ENCODE measurements at places on chromosomes 7 and 10.
A peak's percentile ranks its signal among the peaks of the same experiment; 100 is the strongest.

DNA sequence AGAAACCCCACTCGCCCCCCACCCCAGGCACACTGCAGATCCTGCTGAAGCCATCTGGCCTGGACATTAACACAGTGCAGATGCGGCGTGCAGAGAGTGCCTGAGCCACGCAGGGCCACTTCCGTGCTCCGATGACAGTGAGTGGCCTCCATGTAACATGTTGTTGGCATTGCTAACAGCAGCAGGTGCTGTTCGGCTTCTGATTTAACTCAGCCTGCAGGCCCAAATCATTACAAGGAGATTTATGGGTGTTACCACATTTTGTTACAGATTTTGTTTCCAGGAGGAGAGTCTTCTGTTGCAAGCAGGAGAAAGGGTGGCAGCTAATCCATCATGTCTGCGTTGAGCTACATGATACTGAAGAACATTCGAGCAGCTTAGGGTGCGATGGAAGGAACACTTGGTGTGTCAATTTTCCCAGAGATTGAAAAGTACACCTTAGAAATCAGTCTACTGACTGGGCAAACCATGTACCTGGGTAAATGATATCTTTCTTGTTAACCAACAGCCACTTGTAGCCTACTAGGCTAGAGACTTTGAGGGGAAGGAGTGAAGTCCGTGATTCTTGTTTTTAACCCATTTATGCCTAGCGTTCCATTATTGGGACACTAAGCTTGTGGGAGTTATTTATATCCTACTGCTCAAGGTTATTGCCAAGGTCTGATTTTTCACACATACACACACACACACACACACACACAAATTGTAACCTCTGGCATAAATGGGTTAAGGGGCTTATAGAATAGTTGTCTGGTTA is 90.0 kb downstream of the JCAD start:
- DNase-seq = no peak

DNA sequence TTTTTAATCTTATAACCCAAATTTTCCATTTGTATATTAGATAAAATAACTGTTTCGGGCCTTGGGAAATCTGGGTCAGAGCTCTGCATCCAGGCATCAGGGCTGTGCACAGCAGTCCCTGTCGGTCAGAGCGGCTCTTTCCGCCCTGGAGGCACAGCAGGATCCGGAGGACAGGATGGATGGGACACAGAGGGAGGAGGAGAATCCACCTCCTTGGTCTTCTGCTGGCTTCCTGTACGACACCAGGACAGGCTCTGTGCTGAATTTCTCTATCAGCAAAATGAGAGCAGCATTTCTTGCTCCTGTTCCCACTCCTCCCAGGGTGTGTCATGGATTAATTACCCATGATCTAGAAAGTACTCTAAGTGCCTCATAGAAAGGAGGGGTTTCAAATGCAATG is 254.9 kb downstream of the SKAP2 start:
- no peak for DNase-seq

DNA sequence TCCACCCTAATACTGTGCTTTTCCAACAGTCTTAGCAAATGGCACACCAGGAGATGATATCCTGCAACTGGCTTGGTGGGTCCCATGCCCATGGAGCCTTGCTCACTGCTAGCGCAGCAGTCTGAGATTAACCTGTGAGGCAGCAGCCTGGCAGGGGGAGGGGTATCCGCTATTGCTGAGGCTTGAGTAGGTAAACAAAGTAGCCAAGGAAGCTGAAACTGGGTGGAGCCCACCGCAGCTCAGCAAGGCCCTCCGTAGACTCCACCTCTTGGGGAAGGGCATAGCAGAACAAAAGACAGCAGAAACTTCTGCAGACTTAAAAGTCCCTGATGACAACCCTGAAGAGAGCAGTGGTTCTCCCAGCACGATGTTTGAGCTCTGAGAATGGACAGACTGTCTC is 399.0 kb downstream of the CCSER2 start:
- no peak for DNase-seq

DNA sequence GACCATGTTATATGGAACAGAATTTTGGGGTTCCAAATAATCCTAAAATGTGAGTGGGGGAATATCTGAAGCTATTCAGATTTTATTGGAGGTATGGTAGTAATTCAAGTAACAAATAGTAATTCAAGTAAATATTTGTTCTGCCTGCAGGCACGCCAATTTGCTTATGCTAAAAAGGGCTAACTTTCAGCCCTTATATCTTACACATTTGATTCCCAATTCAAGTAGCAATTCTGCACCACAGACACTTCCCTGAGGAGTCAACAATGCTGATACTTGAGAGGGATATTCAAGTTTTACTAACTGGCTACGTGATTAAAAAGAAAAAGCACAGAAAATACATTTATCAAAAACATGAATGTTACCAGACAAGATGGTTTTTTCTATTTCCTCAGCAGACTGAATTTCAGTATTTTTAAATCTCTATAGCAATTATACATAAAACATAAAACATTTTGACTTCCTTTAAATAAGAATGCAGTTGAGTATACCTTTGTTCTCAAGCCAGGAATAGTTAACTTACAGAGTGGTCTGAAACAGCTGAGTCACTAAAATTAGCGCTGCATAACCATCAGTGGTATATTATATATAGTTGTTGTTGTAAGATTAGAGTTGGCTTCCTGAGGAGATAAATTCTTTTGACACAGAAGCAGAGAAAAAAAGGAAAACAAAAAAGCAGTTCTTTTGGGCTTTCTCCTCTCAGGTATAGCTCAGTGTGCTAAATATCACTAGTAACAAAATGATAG is 33.9 kb downstream of the MTPN start:
- DNase-seq = no peak

GRCh38 chr10:79235765-79236432 is 111.4 kb upstream of the PPIF start:
- DNase-seq = no peak

DNA sequence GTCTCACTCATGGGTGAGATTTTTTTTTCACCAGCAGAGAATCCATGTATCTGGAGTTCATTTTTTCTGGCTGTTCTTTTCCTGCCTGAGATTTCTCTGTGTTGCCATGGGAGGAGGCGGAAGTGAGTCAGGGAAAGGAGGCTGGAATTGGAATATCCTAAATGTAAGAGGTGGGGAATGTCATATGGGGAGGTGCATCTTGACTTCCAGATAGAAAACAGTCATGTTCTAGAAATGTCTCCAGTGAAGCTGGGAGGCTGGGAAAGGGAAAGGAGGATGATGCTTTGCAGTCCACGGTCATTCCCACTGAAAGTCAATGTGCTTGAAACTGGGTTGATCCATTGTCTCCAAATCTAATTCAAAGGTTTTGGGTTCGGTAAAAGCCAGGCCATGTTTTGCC is 39.7 kb upstream of the HPS1 start:
- no peak for DNase-seq

DNA sequence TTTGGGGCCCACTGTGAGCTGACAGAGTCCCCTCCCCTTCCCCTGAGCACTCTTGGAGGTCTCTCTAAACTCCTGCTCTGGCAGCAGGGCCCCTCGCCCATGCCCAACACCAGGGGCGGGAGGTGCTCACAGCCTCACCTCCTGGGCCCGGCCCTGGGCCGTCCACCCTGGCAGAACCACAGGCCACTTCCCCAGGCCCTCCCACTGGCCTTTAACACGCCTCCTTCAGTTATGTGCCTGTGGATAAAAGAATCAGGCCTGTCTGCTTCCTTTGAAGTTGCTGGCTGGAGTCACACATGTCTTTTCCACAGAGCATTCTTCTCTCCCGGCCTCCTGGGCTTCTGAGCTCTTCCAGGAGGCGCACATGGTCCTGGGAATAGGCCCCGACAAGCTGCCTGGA is 10.2 kb downstream of the MYL10 start:
- no peak for DNase-seq

DNA sequence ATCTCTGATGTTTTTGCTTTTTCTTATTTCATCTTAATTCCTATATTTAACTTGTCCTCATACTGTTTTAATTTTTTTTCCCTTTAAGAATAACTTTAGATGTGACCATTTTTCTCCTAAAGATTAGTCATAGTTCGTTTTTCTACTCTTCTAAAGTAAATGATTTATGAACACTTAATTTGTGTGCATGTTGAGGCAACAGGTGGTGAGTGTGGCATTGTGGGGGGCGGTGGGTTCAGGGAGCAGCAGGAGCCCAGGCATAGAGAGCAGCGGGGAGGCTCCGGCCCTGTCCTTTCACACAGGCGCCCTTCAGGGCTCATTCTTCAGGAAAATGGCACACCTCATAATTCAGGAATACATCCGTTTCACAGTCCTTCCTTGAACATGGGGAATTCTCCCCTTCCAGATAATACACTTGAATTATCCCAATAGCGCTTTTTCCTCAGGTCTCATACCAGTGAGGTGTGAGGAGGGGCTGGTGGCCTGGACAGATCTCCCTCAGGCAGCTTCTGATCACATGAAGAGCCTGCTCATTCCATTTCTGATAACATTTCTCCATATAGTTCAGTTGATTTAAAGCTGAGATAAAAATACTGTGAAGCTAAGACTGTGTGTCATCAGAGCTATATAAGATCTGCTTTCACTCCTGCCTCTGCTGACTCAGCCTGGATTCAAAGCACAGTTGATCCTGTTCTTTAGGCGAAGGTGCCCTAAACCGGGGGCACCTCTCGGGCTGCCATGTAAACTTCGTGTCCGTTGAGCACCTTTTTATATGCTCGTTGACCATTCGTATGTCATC is 40.2 kb downstream of the CUL1 start:
- DNase-seq = no peak

DNA sequence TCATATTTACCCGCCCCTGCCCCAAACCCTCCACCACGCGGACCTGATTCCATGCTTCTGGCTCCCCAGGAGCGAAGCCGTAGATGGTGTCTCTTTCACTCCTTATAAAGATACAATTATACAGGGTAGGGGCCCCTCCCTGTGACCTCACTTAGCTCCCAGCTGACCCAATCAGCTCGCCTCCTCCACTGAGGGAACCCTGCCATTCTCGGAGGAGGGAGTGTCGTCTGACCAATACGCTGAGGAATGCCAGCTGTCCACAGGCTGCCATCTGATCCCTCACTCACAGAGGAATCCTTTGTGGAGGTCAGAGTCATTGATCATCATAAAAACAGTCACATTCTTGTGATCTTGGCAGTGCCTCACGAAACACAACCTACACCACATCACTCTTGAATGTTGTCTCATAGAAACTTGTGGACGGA is 67.5 kb upstream of the INSIG1 start:
- DNase-seq = no peak

DNA sequence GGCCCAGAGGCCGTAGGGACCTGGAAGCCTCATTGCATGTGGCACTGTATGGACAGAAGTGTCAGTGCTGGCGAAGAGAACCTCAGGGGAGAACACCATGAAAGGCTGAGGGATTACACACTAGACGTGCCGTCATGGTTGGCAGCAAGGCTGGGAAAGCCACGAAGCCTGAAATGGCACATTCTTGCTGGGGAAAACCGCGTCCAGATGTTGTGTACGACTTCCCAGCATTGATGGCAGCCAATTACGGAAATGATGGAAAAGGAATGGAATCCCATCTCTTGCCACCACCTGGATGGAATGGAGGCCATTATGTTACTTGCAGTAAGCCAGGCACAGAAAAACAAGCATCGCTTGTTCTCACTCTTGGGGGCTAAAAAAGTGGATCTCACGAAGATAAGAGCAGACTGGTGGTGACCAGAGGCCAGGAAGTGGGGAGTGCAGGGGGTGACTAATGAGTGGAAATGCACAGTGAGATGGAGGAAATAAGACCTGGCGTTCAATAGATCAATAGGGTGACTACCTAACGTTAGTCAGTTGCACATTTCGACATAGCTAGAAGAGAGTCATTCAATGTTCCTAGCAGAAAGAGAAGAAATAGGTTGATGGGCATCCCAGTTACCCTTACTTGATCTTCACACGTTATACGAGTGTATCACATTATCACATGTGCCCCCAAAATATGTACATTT is 14.6 kb upstream of the PWWP2B start:
- DNase-seq = peak; percentile 18

Measured in activated CD4-positive, CD25-positive, alpha-beta regulatory T cell treated with anti-CD3 and anti-CD28 coated beads, Interleukin-2, amount 50 U/mL, for 72 hours (primary cell).